ENCODE measurements at places on chromosomes 12 and 14. TPM values are rescaled to one million over a fixed set of nuclear protein-coding genes. Genes with fewer than 3 reads are reported as not detected.

DNA sequence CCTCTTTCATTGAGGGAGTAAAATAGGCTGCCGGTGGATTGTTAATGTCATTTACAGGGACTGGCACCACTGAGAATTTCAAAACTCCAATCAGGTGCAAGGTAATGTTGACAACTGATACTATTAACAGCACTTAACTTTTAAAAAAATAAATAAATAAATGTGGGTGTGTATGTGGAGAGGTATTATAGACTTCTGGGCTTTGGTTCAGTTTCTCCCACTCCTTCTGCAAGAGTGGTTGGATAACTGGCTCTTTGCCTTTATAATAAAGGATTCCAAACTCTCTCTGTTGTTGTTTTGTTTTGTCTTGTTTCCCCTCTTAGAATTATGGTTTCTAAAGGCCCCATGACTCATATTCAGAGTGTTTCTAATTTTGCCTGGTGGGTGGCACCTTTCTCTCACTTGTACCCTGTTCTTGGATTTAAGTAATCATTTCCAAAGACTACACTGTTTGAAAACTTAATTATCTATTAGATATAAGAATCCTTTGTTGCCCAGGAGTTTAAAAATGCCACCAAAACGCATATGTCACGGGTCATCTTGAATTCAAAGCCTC is 151.6 kb upstream of the ARID2 start:
- no peak for DNase-seq
- no peaks in the 10 kb centered on the region for H3K36me3 ChIP-seq
- no peak overlapping the region for H3K27ac ChIP-seq
- peaks cover 6% of the 10 kb centered on the region for H3K4me1 ChIP-seq

GRCh38 chr14:52240623-52241022 is 26.9 kb upstream of the PTGDR start:
- no peak for DNase-seq
- peaks cover 15% of the 10 kb centered on the region for H3K4me1 ChIP-seq
- no peaks in the 10 kb centered on the region for H3K27me3 ChIP-seq

- H3K36me3 ChIP-seq = no peaks in the 10 kb centered on the region
- peaks cover 18% of the 10 kb centered on the region for H3K4me1 ChIP-seq
These were observed 106.2 kb downstream of the TMEM30B start for GRCh38 chr14:61174987-61175386.

DNA sequence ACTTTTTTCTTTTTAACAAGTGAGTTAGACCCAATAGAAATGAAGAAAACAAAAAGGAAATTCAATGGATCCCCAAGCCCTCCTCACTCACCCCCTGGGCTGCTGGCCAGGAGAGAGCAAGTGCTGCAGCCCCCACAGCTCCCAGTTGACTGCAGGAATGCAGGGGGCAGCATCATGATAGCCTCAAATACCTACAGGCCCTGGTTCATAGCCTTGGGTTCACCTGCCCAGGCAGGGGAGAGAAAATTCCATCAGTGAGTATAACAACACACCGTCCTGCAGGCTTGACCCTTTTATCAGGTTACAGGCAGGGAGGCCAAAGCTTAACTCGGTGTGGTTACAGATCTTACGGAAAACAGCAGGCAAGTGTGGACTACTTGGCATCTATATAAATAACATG is 76.3 kb downstream of the PHLDA1 start:
- no peak overlapping the region for H3K4me3 ChIP-seq
- H3K27ac ChIP-seq = no peak overlapping the region
- H3K27me3 ChIP-seq = no peaks in the 10 kb centered on the region
- DNase-seq = no peak
- peaks cover 2% of the 10 kb centered on the region for H3K36me3 ChIP-seq

DNA sequence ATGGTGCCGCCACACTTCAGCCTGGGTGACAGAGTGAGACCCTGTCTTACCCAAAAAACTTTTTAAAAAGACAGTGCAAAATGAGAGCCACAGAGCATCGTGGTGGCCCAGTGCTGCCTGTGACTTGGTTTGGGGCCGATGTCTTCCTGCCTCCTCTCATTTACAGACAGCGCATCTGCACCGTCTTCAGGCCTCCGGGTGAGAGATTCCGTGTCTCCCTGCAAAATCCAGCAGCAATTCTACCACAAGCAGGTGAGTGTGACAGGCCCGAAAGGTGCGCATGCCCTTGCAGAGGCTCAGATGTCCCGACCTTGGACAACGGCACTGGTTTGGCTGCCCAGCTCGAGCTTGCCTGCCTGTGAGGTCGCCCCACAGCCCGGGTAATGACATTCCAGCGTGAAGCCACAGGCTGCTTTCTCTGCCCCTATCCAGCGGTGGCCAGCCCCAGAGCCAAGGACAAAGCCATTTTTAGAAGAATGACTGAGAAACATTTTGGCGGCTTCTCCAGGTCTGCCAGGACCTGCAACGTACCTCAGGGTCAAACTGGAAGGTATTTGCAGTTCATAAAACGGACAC is 70.3 kb upstream of the RFLNA start:
- no peaks in the 10 kb centered on the region for H3K4me1 ChIP-seq
- no peak overlapping the region for H3K27ac ChIP-seq
- H3K27me3 ChIP-seq = peaks cover 53% of the 10 kb centered on the region
- peaks cover 2% of the 10 kb centered on the region for H3K36me3 ChIP-seq
- DNase-seq = no peak

GRCh38 chr12:118409834-118410233 is 33.5 kb downstream of the SUDS3 start:
- peaks cover 19% of the 10 kb centered on the region for H3K36me3 ChIP-seq
- no peak overlapping the region for H3K27ac ChIP-seq
- DNase-seq = no peak
- no peak overlapping the region for H3K4me3 ChIP-seq

The FIGNL2 gene
- 0.76 TPM for total RNA-seq

GRCh38 chr14:81765651-81766275 is 232.1 kb upstream of the SEL1L start:
- DNase-seq = no peak
- no peaks in the 10 kb centered on the region for H3K4me1 ChIP-seq
- H3K36me3 ChIP-seq = no peaks in the 10 kb centered on the region
- H3K27ac ChIP-seq = no peak overlapping the region

DNA sequence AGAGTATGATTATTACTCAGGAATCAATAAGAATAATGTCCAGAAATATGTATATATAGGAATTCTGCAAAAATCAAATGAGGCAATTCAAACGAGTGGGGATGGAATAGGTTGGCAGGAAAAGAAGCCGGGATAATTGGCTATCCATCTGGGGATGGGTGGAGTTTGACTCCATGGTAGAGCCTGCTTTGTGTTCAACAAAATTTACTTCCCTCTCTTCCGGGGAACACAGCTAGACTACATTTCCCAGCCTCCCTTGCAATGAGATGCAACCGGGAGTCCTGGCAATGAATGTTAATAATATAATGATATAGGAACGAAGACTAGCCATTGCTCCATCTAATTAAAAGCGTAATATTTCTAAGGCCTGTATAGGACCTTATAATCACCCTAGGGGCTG is 146.6 kb downstream of the EFCAB11 start:
- peaks cover 3% of the 10 kb centered on the region for H3K36me3 ChIP-seq
- no peak overlapping the region for H3K27ac ChIP-seq
- peaks cover 33% of the 10 kb centered on the region for H3K27me3 ChIP-seq
- H3K4me1 ChIP-seq = no peaks in the 10 kb centered on the region
- DNase-seq = no peak

The BEGAIN gene
- total RNA-seq = 0.50 TPM

GRCh38 chr12:4272424-4273272 is 914 bp upstream of the CCND2 start:
- H3K4me3 ChIP-seq = peak overlapping the region; percentile 97
- peaks cover 7% of the 10 kb centered on the region for H3K36me3 ChIP-seq
- DNase-seq = peak; percentile 57
- peaks cover 5% of the 10 kb centered on the region for H3K27me3 ChIP-seq
- H3K27ac ChIP-seq = peak overlapping the region; percentile 97

- H3K36me3 ChIP-seq = peaks cover 5% of the 10 kb centered on the region
- H3K27me3 ChIP-seq = peaks cover 40% of the 10 kb centered on the region
- no peak overlapping the region for H3K4me3 ChIP-seq
- DNase-seq = no peak
These were observed 7.6 kb downstream of the NYNRIN start for GRCh38 chr14:24406416-24406815.

DNA sequence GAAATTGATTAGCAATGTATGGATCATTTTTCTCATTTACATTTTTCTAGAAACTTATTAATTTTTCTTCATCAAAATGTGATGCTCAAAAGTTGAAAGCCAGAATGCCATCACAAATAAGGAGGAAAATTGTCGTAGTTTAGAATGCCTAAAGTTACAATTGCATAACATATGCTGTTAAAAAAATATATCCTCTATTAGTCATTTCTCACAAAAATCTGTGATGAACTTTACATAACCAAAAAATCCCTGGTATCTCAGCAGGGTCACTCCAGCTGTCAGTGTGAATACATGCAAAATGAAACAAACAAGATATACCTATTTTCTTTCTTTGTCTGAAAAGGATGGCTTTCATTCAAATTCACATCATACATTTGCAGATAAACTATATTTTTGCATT is 358.9 kb downstream of the PAWR start:
- H3K36me3 ChIP-seq = no peaks in the 10 kb centered on the region
- H3K27ac ChIP-seq = no peak overlapping the region
- no peak overlapping the region for H3K4me3 ChIP-seq
- no peaks in the 10 kb centered on the region for H3K4me1 ChIP-seq

The RNF212B gene
- total RNA-seq = not detected

DNA sequence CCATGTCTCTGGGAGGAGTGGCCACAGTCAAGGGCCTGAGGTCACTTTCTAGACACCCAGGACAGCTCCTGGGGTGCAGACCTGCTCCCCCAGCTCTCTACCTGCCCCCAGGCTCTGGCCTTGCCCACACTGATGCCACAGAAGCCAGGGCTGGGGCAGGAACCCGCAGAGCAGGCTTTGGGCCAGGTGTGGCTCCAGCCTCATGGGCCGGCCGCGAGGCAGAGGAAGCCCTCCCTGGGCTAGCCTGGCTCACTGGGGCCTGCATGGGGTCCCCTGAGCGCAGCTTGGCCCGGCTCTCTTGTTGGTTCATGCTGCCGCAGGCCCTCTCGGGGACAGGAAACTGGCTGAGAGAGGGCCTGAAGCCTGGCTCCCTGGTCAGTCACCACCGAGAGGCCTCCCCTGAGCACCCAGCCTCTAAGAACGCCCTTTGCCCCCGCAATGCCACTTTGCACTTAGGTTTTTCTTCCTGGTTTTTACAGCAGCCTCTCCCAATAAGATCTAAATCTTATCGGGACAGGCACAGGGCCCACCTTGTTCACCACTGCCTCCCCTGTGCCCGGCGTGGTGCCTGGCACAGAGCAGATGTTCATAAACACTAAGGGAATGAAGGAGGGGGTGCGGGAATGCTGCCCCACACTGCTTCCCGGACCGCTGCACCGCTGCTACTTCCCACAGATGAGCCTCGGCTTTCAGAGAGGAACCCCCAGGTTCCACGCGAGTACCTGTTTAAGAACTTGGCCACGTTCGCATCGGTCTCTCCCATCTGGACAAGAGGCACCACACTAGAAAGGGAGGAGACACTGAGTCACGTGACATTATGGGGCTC is 14.7 kb downstream of the MMAB start:
- no peak for DNase-seq
- H3K27ac ChIP-seq = no peak overlapping the region
- no peak overlapping the region for H3K4me3 ChIP-seq
- peaks cover 4% of the 10 kb centered on the region for H3K4me1 ChIP-seq

- DNase-seq = no peak
- H3K27me3 ChIP-seq = peaks cover 45% of the 10 kb centered on the region
- H3K36me3 ChIP-seq = no peaks in the 10 kb centered on the region
These were observed 149.1 kb downstream of the KLHL28 start for GRCh38 chr14:44812672-44813071.

The KRT74 gene
- total RNA-seq = not detected

DNA sequence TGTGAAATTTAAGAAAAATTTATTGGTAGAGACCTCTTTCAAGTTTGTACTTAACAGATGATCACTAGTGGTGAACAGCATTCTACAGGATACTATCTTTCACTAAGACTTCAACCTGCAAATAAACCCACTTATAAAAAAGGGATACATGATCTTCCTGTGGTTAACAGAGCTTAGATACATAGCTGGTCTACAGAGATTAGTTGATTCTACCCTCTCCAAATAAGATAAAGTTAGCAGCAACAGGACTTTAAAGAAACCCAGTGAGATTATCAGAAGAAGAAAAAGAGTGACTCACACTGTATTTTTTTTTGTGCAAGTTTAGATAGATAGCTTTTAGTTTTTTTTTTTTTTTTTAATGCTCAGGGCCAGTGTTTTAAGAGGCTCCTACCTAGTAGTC is 34.5 kb downstream of the USP44 start:
- no peak for DNase-seq
- peaks cover 5% of the 10 kb centered on the region for H3K36me3 ChIP-seq
- no peaks in the 10 kb centered on the region for H3K4me1 ChIP-seq
- H3K4me3 ChIP-seq = no peak overlapping the region
- no peak overlapping the region for H3K27ac ChIP-seq

DNA sequence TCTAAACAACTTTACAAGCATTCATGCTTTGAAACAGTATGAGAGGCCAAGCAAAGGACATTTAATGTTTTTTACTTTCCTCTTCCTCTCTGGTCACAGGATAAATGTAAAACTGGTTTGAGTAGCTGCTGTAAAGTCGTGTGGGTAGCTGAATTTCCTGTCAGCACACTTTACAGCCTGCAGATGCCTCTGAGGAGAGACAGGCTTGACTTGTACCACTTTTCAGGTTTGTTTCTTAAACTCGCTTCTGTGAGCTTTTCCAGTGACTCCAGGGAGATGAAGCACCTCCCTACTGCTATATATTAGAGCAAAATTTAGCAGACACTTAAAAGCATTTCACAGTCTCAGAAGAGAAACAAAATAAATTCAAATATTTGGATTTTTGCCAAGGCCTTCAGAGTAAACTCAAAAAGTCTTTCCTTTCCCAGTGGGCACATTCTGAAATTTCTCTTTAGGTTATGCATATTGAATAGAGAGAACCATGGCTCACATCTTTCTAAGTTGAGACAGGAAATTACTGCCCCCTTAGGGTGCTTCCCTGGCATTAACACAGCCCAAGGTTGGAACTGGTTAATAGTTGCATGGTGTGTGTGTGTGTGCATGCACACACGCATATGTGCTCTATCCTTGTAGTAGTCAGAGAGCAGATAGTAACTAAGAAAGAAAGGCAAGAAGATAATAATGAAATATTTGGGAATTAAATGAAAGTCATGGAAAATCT is 557.3 kb upstream of the MIS18BP1 start:
- no peaks in the 10 kb centered on the region for H3K36me3 ChIP-seq
- no peak overlapping the region for H3K27ac ChIP-seq
- no peak for DNase-seq
- no peak overlapping the region for H3K4me3 ChIP-seq
- H3K27me3 ChIP-seq = no peaks in the 10 kb centered on the region
- no peaks in the 10 kb centered on the region for H3K4me1 ChIP-seq

GRCh38 chr14:28102001-28102400 is 664.6 kb upstream of the FOXG1 start:
- no peak overlapping the region for H3K27ac ChIP-seq
- no peak overlapping the region for H3K4me3 ChIP-seq
- H3K4me1 ChIP-seq = no peaks in the 10 kb centered on the region
- no peaks in the 10 kb centered on the region for H3K27me3 ChIP-seq

The EVL gene
- total RNA-seq = 793 TPM
